ENCODE measurements at places on chromosomes 5 and 9.

DNA sequence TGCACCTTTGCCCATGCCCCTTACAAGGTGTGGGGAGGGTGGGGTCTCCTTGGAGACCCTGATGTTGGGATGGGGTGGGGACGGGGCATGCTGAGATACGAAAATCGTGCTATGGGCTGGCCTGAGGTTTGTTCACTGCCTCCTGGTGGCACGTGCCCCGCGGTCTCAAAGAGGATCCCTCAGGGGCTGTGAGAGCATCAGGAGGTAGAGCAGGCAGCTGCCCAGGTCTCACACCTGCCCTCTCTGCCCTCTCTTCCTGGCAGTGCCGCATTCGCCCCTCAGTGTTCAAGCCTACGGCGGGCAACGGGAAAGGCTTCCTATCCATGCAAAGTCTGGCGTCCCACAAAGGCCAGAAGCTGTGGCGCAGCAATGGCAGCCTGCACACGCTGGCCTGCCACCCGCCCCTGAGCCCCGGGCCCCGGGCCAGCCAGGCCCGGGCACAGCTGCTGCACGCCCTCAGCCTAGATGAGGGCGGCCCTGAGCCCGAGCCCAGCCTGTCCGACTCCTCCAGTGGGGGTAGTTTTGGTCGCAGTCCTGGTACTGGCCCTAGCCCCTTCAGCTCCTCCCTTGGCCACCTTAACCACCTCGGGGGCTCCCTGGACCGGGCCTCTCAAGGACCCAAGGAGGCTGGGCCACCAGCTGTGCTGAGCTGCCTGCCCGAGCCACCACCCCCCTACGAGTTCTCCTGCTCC is 6.7 kb downstream of the N4BP3 start:
- DNase-seq: no peak

DNA sequence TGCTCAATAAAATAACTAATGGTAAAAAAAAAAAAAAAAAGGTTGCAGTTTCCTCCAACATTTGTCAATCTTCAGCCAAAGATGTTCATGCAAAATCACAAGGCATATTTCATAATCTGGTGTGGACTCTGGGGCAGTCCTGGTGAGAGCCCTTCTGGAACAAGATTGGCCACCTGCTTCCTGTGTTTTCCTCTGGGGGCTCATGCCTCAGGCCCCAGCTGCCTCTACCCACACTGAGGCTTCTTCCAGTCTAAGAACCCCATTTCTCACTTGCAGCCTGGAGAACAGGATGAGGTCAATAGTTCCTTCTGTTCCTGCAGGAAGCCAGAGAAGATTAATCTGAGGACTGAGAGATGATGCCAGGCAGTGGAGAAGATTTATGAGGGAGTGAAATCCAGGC is 492.6 kb upstream of the BRINP1 start:
- DNase-seq: no peak

DNA sequence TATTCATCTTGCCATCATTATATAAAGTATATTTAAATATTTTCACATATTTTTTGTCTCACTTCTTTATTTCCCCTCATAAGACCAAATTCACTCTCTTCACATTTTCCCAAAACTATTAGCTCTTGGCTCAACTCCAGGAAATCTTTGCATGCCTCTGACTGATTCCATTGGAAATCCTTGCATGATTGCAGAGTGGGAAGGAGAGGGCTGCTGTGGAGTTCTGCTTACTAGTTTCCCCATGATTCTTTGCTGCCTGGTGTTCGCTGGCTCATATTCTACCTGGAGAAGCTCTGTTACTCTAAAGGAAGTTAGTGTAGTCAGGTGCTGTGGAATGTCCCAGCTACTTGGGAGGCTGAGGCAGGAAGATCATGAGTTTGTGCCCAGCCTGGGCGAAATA is 41.9 kb downstream of the LIX1 start:
- no peak for DNase-seq

GRCh38 chr5:84524491-84524890 is 139.8 kb upstream of the EDIL3 start:
- DNase-seq: no peak

GRCh38 chr5:157961896-157962590 is 103.1 kb upstream of the CLINT1 start:
- DNase-seq: no peak

Measured in activated naive CD4-positive, alpha-beta T cell treated with Interleukin-2 at 50 U/mL for 16 hours (primary cell).